CD8-positive, alpha-beta T cell (primary cell): ENCODE measurements at places on chromosomes 13 and 19.

- DNase-seq = no peak
Observed at GRCh38 chr13:66001140-66001539, 1229.0 kb downstream of the PCDH9 start.

DNA sequence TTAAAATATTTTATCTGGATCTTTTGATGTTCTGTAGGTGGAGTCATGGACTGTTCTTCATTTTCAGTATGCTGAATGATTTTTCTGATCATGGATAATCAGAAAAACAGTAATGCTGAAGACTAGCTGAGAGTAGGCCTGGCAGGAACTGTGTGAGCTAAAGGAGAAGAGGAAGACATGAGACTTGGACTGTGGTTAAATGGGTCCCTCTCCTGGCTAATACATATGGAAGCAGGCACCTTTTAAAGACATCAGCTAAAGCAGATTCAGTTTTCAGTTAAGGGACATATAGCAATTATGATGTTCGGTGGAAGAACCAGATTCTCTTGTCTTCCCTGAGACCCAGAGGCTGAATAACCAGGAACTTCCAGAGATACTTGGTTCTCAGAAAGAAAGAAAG lies 169.4 kb downstream of the OLFM4 start:
- DNase-seq = no peak

DNA sequence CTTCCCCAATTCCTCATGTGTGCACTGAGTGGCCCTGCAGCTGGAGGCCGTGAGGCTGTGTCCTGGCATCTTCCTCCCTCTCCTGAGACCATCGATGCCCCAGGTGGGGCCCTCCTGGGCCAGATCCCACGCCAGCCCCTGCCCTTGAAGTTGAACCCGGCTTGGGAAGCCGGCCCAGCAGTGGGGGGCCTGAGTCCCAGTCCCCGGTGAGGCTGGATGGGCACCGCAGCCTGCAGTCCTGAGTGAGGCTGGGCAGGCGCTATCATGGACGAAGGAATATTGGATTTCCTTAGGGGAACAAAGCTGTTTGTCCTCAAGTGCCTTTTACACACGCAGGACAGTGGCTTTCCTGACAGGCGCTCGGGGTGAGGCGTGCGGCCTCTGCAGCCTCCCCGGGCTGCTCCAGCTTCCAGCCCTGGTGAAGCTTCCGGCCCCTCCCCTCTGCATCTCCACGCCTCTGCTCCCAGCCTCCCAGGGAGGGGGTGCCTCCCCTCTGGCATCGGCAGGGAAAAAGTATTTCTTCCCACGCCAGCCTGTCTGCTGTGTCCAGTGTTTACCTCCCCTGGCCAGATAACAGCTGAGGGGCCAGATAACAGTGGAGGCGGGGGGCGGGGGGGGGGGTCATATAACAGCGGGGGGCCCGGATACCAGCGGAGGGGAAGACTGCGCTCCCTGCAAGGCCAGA lies 159.5 kb downstream of the KDM4B start:
- DNase-seq = no peak

GRCh38 chr13:114244637-114245036 lies 9.9 kb downstream of the CDC16 start:
- no peak for DNase-seq

- no peak for DNase-seq
Observed at GRCh38 chr13:77143431-77143830, 116.5 kb upstream of the FBXL3 start.

GRCh38 chr19:4713384-4713951 lies 10.2 kb downstream of the DPP9 start:
- DNase-seq = no peak

DNA sequence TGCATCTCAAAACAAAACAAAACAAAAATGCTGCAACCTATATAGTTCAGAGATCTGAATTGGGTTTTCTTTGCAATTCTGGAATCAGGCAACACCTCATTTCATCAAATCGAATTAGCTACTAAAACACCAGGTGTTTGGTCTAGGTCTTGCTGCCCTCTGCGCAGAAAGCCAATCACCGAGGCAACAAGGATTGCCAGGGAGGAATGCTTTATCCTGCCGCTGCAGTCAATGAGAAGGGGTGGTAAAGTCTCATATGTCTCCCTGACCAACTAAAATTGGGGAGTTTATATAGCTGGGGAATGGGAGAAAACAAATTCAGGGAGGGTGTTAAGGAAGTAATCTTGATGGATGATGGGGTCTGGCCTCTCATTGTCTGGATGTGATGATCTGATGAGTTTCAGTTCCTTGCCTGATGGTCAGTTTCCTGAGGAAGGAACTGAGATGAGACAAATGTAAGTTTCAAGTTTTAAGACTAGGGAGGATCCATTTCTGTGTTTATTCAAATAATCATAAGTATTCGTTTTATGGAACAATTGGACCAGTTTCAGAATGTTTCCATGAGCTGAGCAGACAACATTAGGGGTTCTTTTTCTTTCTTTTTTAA lies 5.0 kb upstream of the YJU2 start:
- no peak for DNase-seq

DNA sequence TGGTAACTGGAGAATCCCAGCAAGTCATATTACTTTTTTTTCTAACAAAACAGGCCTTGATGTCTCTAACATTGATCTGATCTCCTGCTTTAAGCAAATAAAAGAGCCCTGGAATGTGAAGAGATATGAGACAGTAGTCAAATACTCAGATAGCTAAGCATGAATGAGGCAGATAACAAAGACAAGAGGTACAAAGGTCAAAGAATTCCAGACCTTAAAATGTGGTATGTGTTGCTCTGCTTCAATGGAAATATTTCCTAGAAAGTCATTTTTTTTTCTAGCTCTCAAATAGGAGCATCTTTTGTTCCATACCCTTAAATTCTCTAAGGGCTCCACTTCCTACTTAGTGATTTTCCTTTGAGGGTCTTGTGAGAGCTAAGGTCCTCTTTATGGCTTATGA lies 54.6 kb downstream of the ZNF254 start:
- DNase-seq = no peak

DNA sequence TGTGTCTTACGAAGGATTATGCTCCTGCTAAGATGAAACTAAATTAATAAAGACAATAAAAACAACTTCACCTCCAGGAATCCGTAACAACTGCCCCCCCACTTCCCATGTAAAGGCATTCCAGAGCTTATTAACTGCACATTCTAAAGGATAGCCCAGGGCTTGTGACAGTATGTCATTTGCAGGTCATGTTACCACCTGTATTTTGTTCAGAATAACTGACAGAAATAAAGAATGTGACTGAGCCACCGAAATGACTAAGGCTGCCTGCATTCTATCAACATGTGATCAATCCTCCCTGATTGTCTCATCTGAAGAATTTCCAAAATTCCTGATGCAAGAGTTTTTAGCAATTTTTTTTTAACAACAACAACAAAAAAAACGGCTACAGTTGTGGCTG lies 117.2 kb downstream of the MIPEP start:
- no peak for DNase-seq

DNA sequence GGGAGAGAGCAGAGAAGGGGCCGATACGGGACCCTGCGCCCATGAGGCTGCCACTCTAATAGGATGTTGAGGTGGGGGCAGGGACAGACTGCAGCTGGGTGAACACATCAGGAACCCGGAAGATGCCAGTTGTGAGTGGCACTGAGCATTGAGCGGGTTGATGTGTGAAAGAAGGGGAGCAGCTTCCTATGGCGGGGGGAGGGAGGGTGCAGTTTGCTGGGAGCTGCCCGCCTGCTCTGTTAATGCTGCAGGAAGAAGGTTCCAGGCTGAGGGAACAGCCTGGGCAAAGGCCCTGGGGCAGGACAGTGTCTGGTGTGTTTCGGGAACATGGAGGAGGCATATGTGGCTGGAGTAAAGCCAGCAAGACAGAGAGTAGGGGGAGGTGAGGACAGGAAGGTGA lies 29.8 kb downstream of the DNM2 start:
- no peak for DNase-seq

- no peak for DNase-seq
Observed at GRCh38 chr13:46759846-46760245, 37.1 kb downstream of the ESD start.

GRCh38 chr13:36006347-36006746 lies 124.8 kb downstream of the DCLK1 start:
- no peak for DNase-seq

DNA sequence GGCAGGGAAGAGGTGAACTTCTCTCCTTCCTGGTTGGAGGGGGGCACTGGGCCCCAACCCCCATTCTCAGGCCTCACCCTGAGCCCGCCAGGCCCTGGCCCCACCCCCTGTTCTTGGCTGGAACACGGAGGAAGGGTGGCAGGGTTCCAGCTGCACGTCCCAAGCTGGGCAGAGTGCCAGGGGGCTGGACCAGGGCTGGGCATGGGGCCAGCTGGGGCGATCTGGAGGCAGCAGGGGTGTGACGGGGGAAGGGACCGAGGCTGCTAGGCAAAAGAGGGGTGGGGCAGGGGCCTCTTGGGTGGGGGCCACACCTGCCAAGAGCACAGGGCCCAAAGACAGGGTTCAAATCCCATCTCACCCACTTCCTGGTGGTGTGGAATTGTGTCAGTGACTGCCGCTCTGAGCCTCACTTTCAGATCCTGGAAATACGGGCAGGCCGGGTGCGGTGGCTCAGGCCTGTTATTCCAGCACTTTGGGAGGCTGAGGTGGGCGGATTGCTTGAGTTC lies 2.2 kb downstream of the HIF3A start:
- DNase-seq = no peak

DNA sequence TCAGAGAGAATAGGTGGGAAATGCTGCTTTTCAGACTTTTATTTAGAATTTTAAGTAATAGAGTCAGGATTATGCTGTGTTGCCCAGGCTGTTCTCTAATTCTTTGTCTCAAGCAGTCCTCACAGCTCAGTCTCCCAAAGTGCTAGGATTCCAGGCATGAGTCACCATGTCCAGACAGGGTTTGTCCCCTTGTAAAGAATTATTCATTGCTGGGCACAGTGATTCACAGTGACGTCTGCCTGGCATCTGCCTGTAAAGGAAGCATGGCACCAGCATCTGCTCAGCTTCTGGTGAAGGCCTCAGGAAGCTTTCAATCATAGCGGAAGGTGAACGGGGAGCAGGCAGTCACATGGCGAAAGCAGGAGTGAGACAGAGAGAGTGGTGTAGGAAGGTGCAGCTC lies 17.7 kb downstream of the ZNF763 start:
- no peak for DNase-seq
